Bladder microvascular endothelial cell (primary cell): ENCODE measurements at places on chromosomes 12 and 14. TPM values are rescaled to one million over a fixed set of nuclear protein-coding genes. Genes with fewer than 3 reads are reported as not detected.

COX8C gene
- not detected in 2 replicates for total RNA-seq

RPS6KL1 gene
- 7.0 and 15.9 TPM in 2 replicates for total RNA-seq

PTMS gene
- total RNA-seq: 50.5 and 163 TPM in 2 replicates

CCDC196 gene
- total RNA-seq: not detected in 2 replicates

PRPH gene
- total RNA-seq: not detected in 2 replicates

CD163L1 gene
- 4.7 and 15.8 TPM in 2 replicates for total RNA-seq

SALL2 gene
- total RNA-seq: 0.49 and 1.1 TPM in 2 replicates

ESPL1 gene
- 8.7 and 9.4 TPM in 2 replicates for total RNA-seq

RNU4-1 gene
- under 0.01 TPM in 1 of 2 replicates, not detected in the other for total RNA-seq

GPRC5D gene
- total RNA-seq: not detected in 2 replicates

LALBA gene
- total RNA-seq: not detected in 2 replicates

DLGAP5 gene
- 19.0 and 39.0 TPM in 2 replicates for total RNA-seq

SSPN gene
- total RNA-seq: under 0.01 and 1.2 TPM in 2 replicates

ABCB9 gene
- 9.1 and 12.8 TPM in 2 replicates for total RNA-seq

LBHD2 gene
- not detected in 2 replicates for total RNA-seq

SLC38A1 gene
- total RNA-seq: 45.0 and 202 TPM in 2 replicates

CCDC197 gene
- not detected in 2 replicates for total RNA-seq

GLIPR1L2 gene
- 0.38 TPM in 1 of 2 replicates, not detected in the other for total RNA-seq

ACVRL1 gene
- total RNA-seq: 413 and 443 TPM in 2 replicates
